HuH-7.5 (cell line): ENCODE measurements at places on chromosomes 12 and 14.

DNA sequence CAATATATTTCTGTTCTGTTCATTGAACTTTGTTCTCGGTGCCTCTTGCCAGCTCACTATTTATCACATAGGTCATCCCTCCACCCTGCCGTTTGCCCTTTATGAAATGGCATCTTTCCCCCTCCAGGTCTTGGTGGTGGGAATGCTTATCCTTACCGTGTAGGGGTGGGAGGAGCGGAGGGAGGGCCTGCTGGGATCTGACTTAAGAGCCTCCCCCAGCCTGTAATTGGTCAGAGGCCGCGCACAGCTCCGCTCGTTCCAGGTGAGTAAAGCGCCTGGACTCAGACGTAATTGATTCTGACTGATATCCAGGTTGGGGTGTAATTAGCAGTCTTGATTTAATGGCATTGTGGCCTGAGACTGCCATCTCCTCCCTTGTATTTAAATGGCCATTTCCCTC, 185.3 kb downstream of the TSPAN9 start:
- DNase-seq, result no peak

DNA sequence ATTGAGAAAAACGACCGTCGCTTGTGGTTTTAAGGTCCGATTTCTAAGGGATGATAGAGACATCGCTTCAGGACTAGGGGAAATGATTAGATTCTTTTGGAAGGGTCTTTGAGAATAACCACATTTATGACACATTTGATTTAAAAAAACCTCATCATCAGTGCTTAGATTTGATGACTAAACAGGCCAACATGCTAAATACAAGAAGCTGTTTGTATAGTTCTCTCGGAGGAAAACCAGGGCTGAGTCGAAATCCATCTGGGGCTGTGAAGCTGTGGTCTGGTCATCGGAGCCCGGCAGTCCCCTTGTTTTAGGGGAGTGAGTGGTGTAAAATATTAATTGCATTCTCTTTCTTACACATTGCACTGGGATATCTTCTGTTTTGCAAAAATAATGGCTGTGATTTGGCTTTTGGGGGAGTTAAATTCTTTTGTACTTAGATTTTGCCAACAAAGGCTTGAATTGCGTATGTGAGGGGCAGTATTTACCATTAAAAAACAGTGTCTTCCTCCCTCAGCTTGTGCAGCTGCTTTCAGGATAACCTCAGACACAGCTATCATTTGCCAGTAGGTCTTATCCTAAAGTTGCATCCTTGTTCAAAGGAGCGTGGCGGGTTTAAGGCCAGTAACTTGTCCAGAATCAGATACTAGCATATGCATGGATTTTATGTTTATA, 550 bp downstream of the GNG2 start:
- no peak for DNase-seq

DNA sequence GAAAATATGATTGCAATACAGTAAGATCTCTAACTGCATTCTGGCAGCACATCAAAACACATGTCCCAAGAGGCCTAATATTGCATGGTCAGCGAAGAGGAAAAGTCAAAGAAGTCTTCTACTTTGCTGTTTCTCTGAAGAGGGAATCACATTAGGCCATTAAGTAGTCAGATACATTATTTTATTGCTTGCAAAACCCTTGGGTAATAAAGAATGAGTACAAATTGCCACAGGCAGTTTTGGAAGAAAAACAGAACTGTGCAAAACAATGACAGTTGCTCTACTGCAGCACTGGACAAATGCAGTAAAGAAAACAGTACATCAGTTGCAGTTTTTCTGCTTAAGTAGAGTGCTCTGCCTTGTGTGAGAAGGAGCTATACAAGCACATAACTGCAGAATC, 211.9 kb downstream of the MED13L start:
- no peak for DNase-seq

DNA sequence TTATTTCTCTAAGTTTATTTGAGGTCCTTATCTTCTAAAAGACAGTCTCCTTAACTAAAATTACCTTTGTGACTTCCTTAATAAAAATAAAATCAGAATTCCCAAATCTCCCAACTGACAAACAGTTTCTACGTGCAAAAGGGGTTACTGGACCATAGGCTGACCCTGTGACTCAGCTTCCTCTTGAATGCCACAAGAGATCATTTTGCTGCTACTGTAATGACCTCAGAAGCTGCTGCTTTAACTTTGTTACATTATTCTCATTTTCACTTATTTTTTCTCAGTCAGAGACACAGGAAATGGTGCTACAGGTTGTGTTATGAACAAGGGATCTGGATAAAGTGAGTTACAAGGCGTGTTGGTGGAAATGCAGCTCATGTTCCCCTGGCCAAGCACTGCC, 132.2 kb upstream of the TMTC2 start:
- DNase-seq, result no peak
